IMR-90 (cell line): ENCODE measurements at places on chromosomes 12 and 14. TPM values are rescaled to one million over a fixed set of nuclear protein-coding genes. Genes with fewer than 3 reads are reported as not detected.
A peak's percentile ranks its signal among the peaks of the same experiment; 100 is the strongest.

GRCh38 chr12:110354172-110354780 lies 49.2 kb downstream of the ANAPC7 start:
- no peaks in the 10 kb centered on the region for H3K4me1 ChIP-seq
- peaks cover 18% of the 10 kb centered on the region for H3K36me3 ChIP-seq
- H3K27ac ChIP-seq: no peak overlapping the region
- DNase-seq: peak; percentile 43
- H3K4me3 ChIP-seq: no peak overlapping the region

- H3K36me3 ChIP-seq: no peaks in the 10 kb centered on the region
- H3K27me3 ChIP-seq: no peaks in the 10 kb centered on the region
- no peaks in the 10 kb centered on the region for H3K4me1 ChIP-seq
- DNase-seq: no peak
Observed at GRCh38 chr12:129201029-129201428, 347.8 kb downstream of the GLT1D1 start.

GRCh38 chr12:49000346-49000745 lies 1.2 kb upstream of the DDN start:
- peaks cover 16% of the 10 kb centered on the region; the same call in 1 of the 2 replicates for H3K27me3 ChIP-seq
- H3K36me3 ChIP-seq: peaks cover 31% of the 10 kb centered on the region
- H3K4me1 ChIP-seq: peaks cover 14% of the 10 kb centered on the region
- no peak overlapping the region for H3K27ac ChIP-seq
- no peak for DNase-seq
- no peak overlapping the region for H3K4me3 ChIP-seq

- no peaks in the 10 kb centered on the region for H3K36me3 ChIP-seq
- no peak overlapping the region for H3K27ac ChIP-seq
- H3K4me3 ChIP-seq: no peak overlapping the region
- H3K4me1 ChIP-seq: no peaks in the 10 kb centered on the region
Observed at GRCh38 chr12:66852765-66853164, 173.9 kb upstream of the GRIP1 start.

GRCh38 chr12:64944966-64945365 lies 120.5 kb downstream of the TBC1D30 start:
- H3K36me3 ChIP-seq: no peaks in the 10 kb centered on the region
- peaks cover 5% of the 10 kb centered on the region for H3K27me3 ChIP-seq
- no peak overlapping the region for H3K4me3 ChIP-seq
- no peaks in the 10 kb centered on the region for H3K4me1 ChIP-seq
- DNase-seq: no peak

- H3K27ac ChIP-seq: no peak overlapping the region
- no peaks in the 10 kb centered on the region for H3K27me3 ChIP-seq
- H3K36me3 ChIP-seq: no peaks in the 10 kb centered on the region
- peak; percentile 26 for DNase-seq
Observed at GRCh38 chr14:79332504-79333197, 878.7 kb downstream of the DIO2 start.

DNA sequence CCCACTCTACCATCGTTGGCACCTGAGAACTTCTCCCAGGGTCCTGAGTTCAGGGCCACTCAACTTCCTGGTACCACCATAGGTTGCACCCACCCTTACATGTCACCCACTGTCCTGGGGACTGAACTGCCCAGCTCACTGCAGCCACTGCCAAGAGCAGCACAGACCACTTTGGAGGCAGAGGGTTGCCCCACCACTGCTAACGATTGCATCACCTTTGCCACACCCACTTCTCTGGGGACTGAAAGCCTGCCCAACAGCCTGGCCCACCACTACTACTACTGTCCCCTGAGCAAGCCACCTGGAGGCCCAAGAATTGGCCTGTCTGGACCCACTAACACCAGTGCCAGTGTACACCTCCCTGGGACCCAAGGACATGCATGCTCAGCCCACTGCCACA lies 27.6 kb downstream of the CACNA2D4 start:
- no peaks in the 10 kb centered on the region for H3K36me3 ChIP-seq
- H3K4me1 ChIP-seq: no peaks in the 10 kb centered on the region
- peaks cover 14% of the 10 kb centered on the region for H3K27me3 ChIP-seq
- no peak overlapping the region for H3K27ac ChIP-seq

- no peaks in the 10 kb centered on the region for H3K36me3 ChIP-seq
- H3K4me3 ChIP-seq: no peak overlapping the region
- H3K27ac ChIP-seq: no peak overlapping the region
- H3K27me3 ChIP-seq: peaks cover 1% of the 10 kb centered on the region; the same call in 1 of the 2 replicates
Observed at GRCh38 chr12:43213608-43214007, 338.4 kb downstream of the ADAMTS20 start.

DNA sequence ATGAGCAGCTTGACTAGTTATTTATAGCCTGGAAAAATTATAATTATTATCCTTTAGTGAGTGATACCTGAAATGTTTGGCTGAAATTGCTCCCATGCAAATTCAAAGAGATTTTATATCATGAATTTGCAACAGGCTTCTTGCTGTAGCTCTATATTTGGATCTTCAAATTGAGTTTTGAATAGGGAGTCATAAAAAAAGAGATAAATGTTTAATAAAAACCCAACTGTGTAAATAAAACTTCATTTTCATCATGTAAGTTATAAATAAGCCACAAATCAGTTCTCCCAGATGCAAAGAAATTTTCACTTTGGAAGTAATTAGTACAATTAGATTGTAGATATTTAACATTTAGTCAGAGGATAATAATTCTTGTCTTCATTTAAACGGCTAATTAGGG lies at the start of gene TAS2R8:
Gene TAS2R8 (minus strand): TSS at position 101 of the 400 bp plus-strand sequence. CDS start 306 bp downstream, outside the sequence.
- no peaks in the 10 kb centered on the region for H3K36me3 ChIP-seq
- H3K27ac ChIP-seq: no peak within 1 kb of the TSS
- H3K4me3 ChIP-seq: no peak within 1 kb of the TSS
- no peaks in the 10 kb centered on the region for H3K4me1 ChIP-seq

DNA sequence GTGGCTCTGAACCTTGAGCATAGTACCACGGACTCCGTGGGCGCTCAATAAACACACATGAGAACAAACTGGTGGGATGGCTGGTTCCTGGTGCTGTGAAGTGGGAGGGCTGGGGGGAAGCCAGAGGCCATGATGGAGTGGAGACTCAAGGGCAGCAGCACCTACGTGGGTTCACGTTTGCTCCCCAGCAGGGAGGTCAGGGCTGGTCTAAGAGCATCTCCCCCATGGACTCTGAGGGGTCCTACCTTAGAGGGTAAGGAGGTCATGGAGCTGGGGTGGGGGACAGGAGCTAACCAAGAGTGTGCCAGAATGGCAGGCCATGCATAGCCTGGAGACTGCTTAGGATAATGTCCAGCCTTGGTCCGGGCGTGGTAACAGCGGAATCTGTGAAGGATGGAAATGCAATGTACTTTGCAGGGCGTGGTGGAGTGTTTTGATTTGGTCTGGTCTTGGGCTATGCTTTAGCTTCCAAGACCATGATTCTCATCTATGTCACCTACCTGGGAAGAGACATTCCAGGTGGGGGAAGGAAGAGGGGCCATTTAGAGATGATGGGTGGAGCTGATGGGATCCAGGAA lies 103.0 kb downstream of the PRMT8 start:
- no peak overlapping the region for H3K27ac ChIP-seq
- H3K27me3 ChIP-seq: no peaks in the 10 kb centered on the region; the same call in 1 of the 2 replicates
- H3K36me3 ChIP-seq: no peaks in the 10 kb centered on the region

- DNase-seq: no peak
- peaks cover 2% of the 10 kb centered on the region; the same call in 1 of the 2 replicates for H3K27me3 ChIP-seq
- H3K4me3 ChIP-seq: no peak overlapping the region
- no peak overlapping the region for H3K27ac ChIP-seq
- H3K36me3 ChIP-seq: no peaks in the 10 kb centered on the region
- no peaks in the 10 kb centered on the region for H3K4me1 ChIP-seq
Observed at GRCh38 chr14:37890095-37890494, 294.7 kb downstream of the TTC6 start.

DNA sequence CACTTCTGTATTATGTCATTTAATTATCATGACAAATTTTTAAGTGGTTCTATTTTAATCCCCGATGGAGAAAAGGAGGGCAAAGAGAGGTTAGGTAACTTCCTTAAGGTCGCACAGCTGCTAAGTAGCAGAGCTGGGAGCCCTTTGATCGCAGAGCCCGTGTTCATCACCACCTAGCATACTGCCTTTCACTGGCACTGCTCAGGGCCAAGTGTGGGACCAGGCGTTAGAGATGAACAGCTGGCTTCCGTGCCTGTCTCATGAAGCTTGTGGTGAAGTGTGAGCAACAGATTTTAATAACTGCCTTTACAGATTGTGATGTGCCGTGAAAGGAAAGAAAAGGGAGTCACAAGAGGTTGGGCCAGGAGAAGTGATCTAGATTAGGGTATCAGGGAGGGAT lies 273.6 kb downstream of the AKAP6 start:
- no peak for DNase-seq
- peaks cover 2% of the 10 kb centered on the region for H3K4me1 ChIP-seq
- H3K27ac ChIP-seq: no peak overlapping the region
- no peak overlapping the region for H3K4me3 ChIP-seq
- no peaks in the 10 kb centered on the region for H3K36me3 ChIP-seq

GRCh38 chr14:33567731-33568130 lies 383.1 kb downstream of the EGLN3 start:
- H3K4me3 ChIP-seq: no peak overlapping the region
- DNase-seq: no peak
- H3K4me1 ChIP-seq: no peaks in the 10 kb centered on the region
- H3K27ac ChIP-seq: no peak overlapping the region
- no peaks in the 10 kb centered on the region for H3K27me3 ChIP-seq
- H3K36me3 ChIP-seq: no peaks in the 10 kb centered on the region

- no peak for DNase-seq
- peaks cover 27% of the 10 kb centered on the region; the same call in 1 of the 2 replicates for H3K36me3 ChIP-seq
- H3K27me3 ChIP-seq: no peaks in the 10 kb centered on the region
Observed at GRCh38 chr14:92652413-92653151, 95.8 kb downstream of the LGMN start.

DNA sequence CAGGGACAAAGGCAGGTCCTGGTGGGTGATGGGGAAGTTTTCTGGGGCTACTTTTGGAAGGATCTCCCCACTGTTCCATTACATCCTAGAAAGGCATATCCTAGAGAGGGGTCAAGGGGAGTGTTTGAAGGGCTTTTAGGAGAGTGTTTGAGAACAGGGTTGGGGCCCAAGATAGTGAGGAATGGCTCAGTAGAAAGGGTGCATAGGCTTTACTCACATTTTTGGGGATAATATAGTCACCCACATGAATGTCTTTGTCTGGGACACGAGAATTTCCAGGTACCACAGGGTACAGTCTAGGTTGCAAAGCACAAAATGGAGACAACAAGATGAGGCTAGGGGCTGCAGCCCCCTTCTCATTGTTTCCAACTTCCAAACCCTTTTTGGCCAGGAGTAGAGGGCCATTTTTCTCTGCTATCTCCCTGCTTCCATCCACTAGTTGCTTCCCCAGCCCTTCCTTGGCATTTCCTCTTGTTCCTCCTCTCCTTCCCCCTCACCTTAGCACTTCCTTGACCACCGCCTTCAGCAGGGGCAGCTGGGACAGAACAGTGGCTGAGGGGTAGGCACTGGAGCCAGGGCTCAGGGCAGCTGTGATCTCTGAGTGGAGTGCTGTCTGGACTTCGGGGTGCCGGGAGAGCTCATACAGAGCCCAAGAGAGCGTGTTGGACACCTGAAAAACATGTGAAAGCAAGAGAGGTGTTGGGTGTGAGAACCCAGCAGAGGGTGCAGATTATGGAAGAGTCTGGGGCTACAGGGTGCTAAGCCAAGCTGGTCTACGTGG lies 2.8 kb downstream of the CYP27B1 start:
- peaks cover 43% of the 10 kb centered on the region for H3K27me3 ChIP-seq
- no peak for DNase-seq
- no peak overlapping the region for H3K4me3 ChIP-seq
- peaks cover 8% of the 10 kb centered on the region; the same call in 1 of the 2 replicates for H3K4me1 ChIP-seq
- no peak overlapping the region for H3K27ac ChIP-seq

- H3K4me3 ChIP-seq: no peak overlapping the region
- no peaks in the 10 kb centered on the region for H3K4me1 ChIP-seq
- no peaks in the 10 kb centered on the region for H3K36me3 ChIP-seq
- H3K27ac ChIP-seq: no peak overlapping the region
- DNase-seq: no peak
Observed at GRCh38 chr12:31929027-31929526, 30.1 kb upstream of the RESF1 start.

- H3K36me3 ChIP-seq: no peaks in the 10 kb centered on the region
- no peaks in the 10 kb centered on the region for H3K27me3 ChIP-seq
- no peak for DNase-seq
- H3K4me1 ChIP-seq: no peaks in the 10 kb centered on the region
- no peak overlapping the region for H3K27ac ChIP-seq
Observed at GRCh38 chr14:97290977-97291376, 493.8 kb downstream of the VRK1 start.

DNA sequence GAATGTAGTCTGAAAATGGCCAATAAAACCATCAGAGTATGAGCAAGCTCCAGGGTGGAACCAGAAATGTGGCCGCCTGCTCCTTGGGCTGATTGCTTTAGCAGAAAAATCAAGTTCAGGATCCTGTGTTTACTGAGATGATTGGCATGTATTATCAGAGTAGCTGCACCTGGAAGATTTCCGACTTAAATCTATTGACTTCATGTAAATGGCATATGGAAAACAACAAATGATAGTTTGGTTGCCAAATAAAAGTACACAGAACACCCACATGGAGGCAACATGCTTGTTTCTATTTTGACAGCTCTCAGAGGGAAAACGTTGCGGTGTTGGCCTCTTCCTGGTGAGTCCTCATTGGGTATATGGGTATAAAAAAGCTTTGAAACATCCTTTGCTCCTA lies 31.3 kb downstream of the SOCS2 start:
- H3K4me3 ChIP-seq: no peak overlapping the region
- no peaks in the 10 kb centered on the region for H3K36me3 ChIP-seq
- no peak overlapping the region for H3K27ac ChIP-seq
- DNase-seq: no peak
- H3K27me3 ChIP-seq: no peaks in the 10 kb centered on the region

- no peak for DNase-seq
- H3K4me3 ChIP-seq: no peak overlapping the region
- no peaks in the 10 kb centered on the region for H3K36me3 ChIP-seq
- no peak overlapping the region for H3K27ac ChIP-seq
Observed at GRCh38 chr14:30006695-30007094, 79.0 kb upstream of the PRKD1 start.

The EML5 gene
- 22.2 and 34.7 TPM in 2 replicates for total RNA-seq

The TMCC3 gene
- total RNA-seq: 0.28 and 0.36 TPM in 2 replicates

The LMO3 gene
- total RNA-seq: 0.54 and 1.7 TPM in 2 replicates

The SERPINA3 gene
- total RNA-seq: under 0.01 and 0.36 TPM in 2 replicates

The TEX22 gene
- total RNA-seq: under 0.01 and 0.18 TPM in 2 replicates

The CLEC9A gene
- not detected in 2 replicates for total RNA-seq

The CFAP54 gene
- total RNA-seq: 0.18 and 0.28 TPM in 2 replicates

The HOXC10 gene
- not detected in 2 replicates for total RNA-seq

The GMPR2 gene
- 56.1 and 92.5 TPM in 2 replicates for total RNA-seq

The RPS6KA5 gene
- total RNA-seq: 0.28 and 0.36 TPM in 2 replicates

The CCDC197 gene
- not detected in 2 replicates for total RNA-seq

The CCDC60 gene
- not detected in 2 replicates for total RNA-seq
